ENCODE measurements at places on chromosomes 12 and 14.

- DNase-seq: no peak
These were observed 7.2 kb downstream of the NAV3 start for GRCh38 chr12:77837876-77838291.

GRCh38 chr12:541676-542324 is 82.1 kb downstream of the B4GALNT3 start:
- no peak for DNase-seq

- DNase-seq: no peak
These were observed 437.4 kb upstream of the SOX5 start for GRCh38 chr12:24386836-24387235.

DNA sequence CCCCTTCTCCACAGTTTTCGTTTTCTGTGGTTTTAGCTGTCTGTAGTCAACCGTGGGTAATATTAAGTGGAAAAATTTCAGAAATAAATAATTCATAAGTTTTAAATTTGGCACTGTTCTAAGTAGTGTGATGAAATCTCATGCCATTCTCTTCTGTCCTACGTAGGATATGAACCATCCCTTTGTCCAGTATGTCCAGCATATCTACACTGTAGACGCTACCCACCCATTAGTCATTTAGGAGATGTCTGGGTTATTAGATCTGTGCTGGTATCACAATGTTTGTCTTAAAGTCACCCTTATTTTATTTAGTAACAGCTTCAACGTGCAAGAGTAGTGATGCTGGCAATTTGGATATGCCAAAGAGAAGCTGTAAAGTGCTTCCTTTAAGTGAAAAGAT is 44.7 kb downstream of the ATF7IP start:
- DNase-seq: no peak

- no peak for DNase-seq
These were observed 647 bp upstream of the SIX1 start for GRCh38 chr14:60649875-60650372.

DNA sequence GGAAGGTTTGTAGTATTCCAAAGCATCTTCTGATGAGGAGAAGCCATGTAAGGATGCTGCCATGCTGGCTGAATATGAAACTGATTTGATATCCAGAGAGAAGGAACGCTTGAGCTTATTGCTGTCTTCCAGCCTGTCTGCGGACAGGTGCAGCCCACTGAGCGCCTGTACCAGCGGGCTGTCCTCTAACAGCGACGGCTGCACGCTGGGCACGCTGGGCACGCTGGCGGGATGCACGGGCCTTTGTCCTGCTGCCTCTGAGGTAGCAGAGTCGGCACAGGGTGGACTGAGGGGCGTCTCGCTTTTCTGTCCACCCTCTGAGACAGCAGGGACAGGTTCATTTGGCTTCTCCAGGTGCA is 85.2 kb downstream of the DUSP16 start:
- no peak for DNase-seq

DNA sequence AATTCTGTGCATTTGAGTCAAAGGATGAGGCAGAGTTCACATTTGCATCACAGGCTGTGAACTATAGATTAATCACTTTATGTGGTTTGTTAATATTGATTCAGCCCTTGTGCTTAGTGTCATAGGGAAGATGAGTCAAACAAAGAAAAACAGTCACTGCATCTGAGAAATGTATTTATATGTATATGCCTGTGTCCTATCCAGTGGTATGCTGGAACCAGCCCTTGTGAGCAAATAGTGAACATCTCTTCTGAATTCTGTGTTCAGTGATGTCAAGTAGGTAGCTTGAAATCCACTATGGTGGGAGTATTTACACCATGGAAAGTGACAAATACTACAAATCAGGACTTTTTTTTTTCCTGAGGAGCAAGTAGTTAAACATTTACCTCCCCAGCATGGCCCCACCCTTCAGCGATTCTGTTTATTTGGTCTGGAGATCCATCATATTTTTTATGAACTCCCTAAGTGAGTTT is 128.5 kb downstream of the HMGA2 start:
- no peak for DNase-seq

- no peak for DNase-seq
These were observed 614.3 kb upstream of the MIS18BP1 start for GRCh38 chr14:45867046-45867894.

GRCh38 chr12:39852346-39852745 is 232.7 kb upstream of the ABCD2 start:
- no peak for DNase-seq

DNA sequence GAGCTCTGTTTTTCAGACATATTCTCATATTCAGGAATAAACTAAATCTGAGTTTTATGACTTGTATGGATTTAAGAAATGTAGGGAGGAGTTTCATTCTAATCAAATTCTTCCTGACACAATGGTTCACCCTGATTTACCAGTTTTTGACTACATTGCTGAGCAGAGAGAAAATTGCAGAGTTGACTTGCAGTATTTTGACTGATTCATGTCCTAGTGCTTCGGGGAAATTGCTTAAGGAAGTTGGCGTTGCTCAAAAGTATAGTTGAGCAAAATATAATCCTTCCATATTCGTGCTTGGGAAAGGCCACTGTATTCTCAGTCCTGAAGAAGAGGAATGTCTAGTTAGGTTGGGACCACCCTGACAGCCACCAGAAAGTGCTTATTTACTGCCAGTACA is 1.3 kb upstream of the TWF1 start:
- no peak for DNase-seq

GRCh38 chr12:128613837-128614590 is 209.7 kb downstream of the SLC15A4 start:
- DNase-seq: no peak

DNA sequence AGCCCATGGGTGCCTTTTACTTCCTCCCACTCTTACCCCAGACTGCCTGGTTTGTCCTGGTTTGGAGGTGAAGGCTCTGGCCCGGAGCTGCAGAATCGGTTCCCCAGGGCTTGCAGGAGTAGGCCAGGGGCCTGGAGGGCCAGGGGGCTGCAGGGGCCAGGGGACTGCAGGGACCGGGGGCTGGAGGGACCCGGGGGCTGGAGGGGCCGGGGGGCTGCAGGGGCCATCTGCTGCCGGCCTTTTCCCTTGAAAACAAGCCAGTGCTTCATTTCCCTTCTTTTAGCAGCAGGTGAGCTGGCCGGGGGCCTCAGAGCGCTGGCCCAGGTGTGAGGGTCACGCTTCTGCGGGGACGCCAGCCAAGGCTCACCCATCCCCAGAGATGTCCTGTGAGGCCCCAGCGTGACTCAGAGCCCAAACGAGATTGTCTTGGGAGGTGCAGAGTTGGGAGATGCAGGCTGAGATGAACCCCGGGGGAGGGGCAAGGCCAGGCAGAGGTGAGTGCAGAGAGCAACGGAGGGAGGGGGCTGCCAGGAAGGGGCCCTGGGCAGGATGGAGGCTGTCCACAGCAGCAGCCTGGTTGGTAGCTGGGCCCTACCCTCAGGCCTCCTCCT is 154.9 kb downstream of the KIF26A start:
- DNase-seq: no peak

GRCh38 chr12:64122154-64122553 is 99.9 kb downstream of the KICS2 start:
- DNase-seq: no peak
